ENCODE measurements at places on chromosomes 1 and 21. TPM values are rescaled to one million over a fixed set of nuclear protein-coding genes. Genes with fewer than 3 reads are reported as not detected.

The ERO1B gene
- 489 TPM for total RNA-seq

The MAB21L3 gene
- not detected for total RNA-seq

The LCE3D gene
- not detected for total RNA-seq

The THEMIS2 gene
- total RNA-seq, result 21.0 TPM

The DIO1 gene
- not detected for total RNA-seq

The NUP133 gene
- 13.5 TPM for total RNA-seq

The MX1 gene
- total RNA-seq, result 14.8 TPM

The PDZK1IP1 gene
- 56.4 TPM for total RNA-seq

The FOXO6 gene
- total RNA-seq, result 1.0 TPM

The DCDC2B gene
- not detected for total RNA-seq

The EPRS1 gene
- 33.0 TPM for total RNA-seq

The DCLRE1B gene
- 1.3 TPM for total RNA-seq

The AADACL4 gene
- not detected for total RNA-seq

The CNTN2 gene
- total RNA-seq, result not detected

The HAX1 gene
- 44.5 TPM for total RNA-seq

The KRTAP12-2 gene
- total RNA-seq, result not detected

The FMO1 gene
- 3.1 TPM for total RNA-seq

The RIMS3 gene
- total RNA-seq, result 0.66 TPM

The ENAH gene
- 21.1 TPM for total RNA-seq

The PLA2G2F gene
- total RNA-seq, result not detected

The OR10Z1 gene
- not detected for total RNA-seq

The GPR37L1 gene
- not detected for total RNA-seq

The RGS16 gene
- 3.9 TPM for total RNA-seq

Measured in body of pancreas (tissue), 4 donors.